ENCODE measurements at places on chromosomes 6 and 20. TPM values are rescaled to one million over a fixed set of nuclear protein-coding genes. Genes with fewer than 3 reads are reported as not detected.

DNA sequence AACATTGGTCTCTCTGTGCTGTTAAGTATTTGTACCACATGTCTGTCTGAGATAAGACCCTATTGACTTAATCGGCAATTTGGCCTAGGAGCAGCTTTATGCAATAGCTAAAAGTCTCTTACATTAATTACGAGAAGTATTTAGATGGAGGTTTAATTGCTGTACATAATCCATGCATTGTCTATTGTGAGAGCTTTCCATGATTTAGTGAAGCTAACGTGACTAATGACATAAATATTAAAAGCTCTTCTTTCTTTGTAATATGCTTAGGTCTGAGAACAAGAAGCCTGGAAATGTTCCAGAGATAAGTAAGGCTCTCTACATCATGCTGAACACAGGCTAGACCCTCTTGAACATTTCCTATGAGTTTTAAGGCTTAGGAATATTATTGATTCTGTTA, 32.7 kb upstream of the FAM83B start:
- no peak for DNase-seq

The FLRT3 gene
- total RNA-seq = not detected

The VSTM2L gene
- total RNA-seq = 0.16 TPM

The STMND1 gene
- total RNA-seq = not detected

The ZKSCAN3 gene
- total RNA-seq = 4.2 TPM

The RAB32 gene
- total RNA-seq = 72.6 TPM

The MLN gene
- not detected for total RNA-seq

The ABHD16B gene
- total RNA-seq = not detected

DNA sequence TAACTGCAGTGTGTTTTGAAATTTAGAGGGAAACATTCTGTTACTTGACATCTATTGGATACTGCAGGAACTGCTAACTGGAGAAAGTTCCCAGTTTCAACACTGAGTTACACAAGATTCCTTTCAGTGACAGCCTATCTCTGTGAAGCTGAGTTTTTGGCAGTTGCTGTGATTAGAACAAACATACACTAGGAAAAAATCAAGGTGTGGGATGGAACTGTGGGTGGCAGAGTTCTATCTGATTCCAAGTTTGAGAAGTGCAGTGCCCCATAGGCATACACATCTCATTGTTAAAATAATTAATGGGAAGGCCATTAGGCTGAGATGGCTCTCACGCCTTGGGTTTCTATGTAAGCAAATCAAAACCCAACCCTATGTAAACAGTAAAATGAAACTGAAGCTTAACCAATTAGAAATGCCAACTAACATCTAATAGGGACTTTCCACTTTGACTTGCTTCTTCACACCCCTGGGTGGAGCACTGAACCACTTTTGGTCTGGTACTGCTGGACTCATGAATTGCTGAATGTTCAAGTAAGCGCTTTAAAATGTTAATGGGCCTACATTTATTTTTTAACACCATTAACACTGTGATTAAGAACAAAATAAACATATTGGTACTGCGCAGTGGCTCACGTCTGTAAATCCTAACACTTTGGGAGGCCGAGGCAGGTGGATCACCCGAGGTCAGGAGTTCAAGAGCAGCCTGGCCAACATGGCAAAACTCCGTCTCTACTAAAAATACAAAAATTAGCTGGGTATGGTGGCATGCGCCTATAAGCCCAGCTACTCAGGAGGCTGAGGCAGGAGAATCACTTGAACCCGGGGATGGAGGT, 55.2 kb upstream of the TBC1D7 start:
- no peak for DNase-seq

The ISM1 gene
- total RNA-seq = not detected

DNA sequence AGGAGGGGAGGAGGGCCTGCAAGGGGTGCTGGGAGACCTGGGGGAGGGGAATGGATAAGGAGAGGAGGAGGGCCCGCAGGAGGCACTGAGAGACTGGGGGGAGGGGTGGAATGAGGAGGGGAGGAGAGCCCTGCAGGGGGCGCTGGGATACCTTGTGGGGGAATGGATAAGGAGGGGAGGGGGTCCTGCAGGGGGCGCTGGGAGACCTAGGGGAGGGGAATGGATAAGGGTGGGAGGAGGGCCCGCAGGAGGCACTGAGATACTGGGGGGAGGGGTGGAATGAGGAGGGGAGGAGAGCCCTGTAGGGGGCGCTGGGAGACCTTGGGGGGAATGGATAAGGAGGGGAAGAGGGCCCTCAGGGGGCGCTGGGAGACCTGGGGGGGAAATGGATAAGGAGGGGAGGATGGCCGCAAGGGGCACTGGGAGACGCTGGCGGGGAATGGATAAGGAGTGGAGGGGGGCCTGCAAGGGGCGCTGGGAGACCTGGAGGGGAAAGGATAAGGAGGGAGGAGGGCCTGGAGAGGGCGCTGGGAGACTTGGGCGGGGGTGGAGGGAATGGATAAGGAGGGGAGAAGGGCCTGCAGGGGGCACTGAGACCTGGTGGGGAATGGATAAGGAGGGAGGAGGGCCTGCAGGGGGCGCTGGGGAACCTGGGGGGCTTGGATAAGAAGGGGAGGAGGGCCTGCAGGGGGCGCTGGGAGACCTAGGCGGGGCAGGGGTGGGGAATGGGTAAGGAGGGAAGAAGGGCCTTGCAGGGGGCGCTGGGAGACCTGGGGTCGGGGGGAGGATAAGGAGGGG, 1.3 kb upstream of the CTCFL start:
- DNase-seq = no peak

The RRAGD gene
- total RNA-seq = not detected

- DNase-seq = peak; percentile 37
These were observed 662 bp upstream of the SLC9A8 start for GRCh38 chr20:49811825-49812506.

- DNase-seq = no peak
These were observed 116.5 kb downstream of the SAMD5 start for GRCh38 chr6:147624946-147625515.

GRCh38 chr6:109382576-109383437, 540 bp upstream of the CD164 start:
- peak; percentile 86 for DNase-seq

DNA sequence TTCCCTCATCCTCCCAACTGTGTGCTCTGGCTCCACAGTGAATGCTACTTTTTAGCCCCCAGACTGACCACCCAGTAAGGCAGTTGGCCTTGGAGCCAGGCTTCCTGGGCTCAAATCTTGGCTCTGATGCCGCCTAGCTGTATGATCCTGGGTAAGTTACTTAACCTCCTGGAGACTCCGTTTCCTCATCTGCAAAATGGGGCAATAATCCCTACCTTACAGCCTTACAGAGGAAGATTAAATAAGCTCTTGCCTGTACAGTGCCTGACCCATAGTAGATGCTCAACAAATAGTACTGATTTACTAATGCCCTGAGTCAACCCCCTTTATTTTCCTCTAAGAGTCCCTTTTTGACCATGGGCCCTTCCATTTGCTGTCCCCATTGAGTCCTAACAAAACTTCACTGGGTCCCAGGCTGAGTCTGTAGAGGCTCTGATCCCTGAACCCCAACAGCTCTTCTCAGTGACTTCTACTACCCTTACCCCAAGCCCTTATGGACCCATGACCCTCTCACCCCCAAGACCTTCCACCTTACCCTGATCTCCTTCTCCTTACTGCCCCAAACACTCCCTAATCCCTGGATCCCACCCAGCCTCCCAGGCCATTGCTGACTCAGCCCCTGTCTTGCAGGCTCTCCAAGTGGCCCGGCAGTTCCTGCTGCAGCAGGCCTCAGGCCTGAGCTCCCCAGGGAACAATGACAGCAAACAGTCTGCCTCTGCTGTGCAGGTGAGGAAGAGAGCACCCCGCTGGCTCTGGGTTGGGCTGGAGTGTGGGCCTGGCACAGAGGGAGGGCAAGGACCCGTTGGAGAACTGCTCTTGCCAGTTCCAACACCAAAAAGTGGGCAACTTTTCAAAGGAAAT, 31.4 kb downstream of the FOXP4 start:
- DNase-seq = peak; percentile 32

The ABRACL gene
- 21.6 TPM for total RNA-seq

DNA sequence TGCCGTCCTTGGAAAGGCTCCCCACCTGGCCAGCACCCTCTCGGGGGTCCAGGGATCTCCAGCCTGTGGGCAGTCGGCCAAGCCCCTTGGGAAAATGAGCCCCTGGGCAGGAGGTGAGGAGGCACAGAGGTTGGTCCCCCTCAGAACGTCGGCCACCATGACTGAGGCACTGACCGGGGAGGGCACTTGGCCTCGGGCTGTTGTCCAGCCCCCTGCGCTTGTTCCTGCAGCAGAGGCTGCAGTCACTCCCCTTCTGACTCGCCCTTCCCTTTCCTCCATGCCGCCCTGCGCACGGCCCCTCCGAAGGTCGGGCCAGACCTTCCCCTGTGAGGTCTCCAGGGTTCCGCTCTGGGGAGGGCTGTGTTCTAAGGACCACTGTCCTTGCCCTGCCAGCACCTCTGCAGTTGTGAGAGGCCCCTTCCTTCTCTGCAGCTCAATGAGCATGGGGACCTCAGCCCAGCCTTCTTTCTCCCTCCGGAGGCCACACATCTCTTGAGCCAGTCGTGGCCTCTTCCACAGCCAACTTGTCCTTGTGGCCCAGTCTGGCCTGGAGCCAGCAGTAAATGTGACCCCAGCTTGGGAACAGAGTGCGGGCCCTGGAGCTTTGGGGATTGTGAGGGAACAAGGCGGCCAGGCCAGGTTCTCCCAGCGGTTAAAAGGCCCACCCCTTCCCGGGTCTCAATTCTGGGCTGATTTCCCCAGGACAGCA, 195.5 kb downstream of the DLL1 start:
- no peak for DNase-seq

- DNase-seq = no peak
These were observed 615.5 kb downstream of the EYS start for GRCh38 chr6:65091561-65091960.

DNA sequence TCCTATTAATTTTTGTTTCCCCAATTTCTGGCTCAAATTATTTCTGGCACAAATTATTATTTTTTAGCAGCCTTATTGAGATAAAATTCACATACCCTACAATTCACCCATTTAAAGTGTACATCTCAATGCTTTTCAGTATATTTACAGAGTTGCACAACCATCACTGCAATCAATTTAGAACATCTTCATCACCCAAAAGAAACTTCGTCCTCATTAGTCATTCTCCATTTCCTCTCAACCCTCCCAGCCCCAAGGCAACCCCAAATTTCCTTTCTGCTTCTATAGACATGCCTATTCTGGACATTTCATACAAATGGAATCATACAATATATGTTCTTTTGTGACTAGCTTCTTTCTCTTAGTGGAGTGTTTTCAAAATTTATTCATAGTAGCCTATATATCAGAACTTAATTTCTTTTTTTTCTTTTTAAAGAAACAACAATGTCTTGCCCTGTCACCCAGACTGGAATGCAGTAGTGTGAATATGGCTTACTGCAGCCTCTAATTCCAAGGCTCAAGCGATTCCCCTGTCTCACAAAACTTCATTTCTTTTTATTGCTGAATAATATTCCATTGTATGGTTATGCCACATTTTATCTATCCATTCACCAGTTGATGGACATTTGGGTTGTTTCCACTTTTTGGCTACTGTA, 84.5 kb downstream of the DNAH8 start:
- DNase-seq = no peak

The FAM217B gene
- total RNA-seq = 18.0 TPM

The IRF4 gene
- not detected for total RNA-seq

- peak; percentile 37 for DNase-seq
These were observed 176.5 kb upstream of the GJE1 start for GRCh38 chr6:141956046-141956761.

- no peak for DNase-seq
These were observed 55.9 kb upstream of the SOX4 start for GRCh38 chr6:21537637-21538036.

- no peak for DNase-seq
These were observed 3.4 kb downstream of the PRELID3B start for GRCh38 chr20:59039233-59039632.
